ENCODE measurements at places on chromosomes 1 and 21.

- no peak for DNase-seq
Observed at GRCh38 chr1:205777994-205778393, 2.7 kb upstream of the RAB29 start.

DNA sequence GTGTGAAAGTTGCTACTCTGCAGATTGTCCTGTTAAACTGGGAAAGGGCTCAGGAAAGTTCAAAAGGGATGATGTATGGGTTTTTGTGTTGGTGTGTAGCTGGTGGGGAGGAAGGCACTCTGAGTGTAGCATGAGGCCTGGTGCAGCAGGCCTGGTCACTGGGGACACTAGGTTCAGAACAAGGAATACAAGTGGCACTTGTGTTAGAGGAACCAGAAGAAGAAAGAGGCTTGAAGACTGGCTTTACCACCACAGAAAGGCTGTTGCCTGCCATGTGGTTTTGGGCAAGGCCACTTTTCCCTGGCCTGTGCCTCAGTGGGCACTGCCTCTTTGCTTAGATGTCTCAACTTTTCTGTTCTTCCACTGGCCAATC is 122.8 kb downstream of the NOS1AP start:
- DNase-seq, result no peak

- DNase-seq, result no peak
Observed at GRCh38 chr1:164842870-164843269, 283.9 kb downstream of the PBX1 start.

DNA sequence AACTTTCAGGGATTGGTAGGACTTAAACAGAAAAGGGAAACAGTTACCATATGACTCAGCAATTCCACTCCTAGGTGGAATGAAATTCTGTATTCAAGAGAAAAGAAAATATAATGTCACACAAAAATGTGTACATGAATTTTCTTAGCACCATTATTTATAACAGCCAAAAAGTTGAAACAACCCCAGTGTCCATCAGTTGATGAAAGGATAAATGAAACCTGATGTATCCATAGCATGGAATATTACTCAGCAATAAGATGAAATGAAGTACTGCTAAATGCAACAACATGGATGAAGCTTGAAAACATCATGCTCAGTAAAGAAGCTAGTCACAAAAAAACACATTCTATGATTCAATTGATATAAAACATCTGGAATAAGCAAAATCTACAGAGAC is 15.5 kb downstream of the EEIG2 start:
- peak; percentile 71 for DNase-seq

DNA sequence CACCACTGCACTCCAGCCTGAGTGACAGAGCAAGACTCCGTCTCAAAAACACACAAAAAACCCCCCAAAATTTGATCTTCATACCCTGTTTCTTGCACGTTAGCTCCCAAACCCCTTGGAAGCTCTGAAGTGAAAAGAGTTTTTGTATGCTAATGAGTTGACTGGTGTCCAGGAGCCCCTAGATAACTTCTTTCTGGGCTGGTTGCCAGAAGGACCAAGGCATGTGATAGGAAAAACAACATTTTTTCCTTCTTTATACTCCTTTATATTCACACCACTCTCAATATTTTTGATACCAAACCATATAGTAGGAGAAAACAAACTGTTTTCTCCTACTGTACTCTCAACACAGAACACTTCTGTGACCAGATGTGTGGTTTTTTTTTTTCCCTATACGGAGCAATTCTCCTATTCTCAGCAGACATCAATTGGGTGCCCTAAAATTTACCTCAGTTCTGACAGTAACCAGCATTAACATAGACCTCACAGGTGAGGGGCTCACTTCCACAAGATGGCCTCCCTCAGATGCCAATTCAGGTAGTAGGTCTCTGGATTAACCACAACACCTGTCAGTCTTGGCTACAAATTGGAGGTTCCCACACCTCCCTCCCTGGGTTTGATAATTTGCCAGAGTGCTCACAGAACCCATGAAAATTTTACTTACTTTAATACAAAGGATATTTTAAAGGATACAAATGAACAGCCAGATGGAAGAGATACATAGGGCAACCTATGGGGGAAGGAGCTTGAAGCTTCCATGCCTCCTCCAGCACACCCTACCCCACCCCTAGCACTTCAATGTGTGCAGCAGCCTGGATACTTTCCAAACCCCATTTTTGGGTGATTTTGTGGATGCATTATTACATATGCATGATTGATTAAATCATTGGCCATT is 25.6 kb downstream of the ZYG11B start:
- DNase-seq, result peak; percentile 8

DNA sequence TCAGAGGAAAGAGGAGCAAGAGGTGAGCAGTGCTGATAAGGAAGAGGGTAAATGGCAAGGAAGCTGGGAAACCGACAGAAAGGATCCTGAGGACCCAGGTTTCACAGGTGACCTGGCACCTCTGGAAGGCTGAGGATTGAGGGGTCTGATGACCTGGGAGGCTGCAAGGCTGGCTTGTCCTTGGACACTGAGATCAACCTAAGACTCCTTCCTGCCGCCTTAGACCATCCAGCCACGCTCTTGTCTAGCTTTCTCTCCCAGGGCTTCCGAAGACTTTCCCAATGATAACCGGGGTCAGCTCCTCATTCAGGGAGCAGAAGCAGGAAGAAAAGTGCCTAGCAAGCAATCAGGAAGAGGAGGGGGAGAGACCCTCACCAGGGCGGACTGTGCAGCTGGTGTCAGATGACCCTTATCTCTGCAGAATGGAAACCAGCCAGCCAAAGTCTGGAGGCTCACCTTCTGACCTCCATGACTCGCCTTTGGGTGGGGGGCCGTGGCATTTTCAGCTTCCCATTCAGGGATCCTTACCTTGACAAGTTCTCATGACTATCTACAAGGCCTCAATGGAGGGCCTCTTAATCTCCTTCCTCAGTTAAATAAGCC is 77.7 kb downstream of the CAPZB start:
- no peak for DNase-seq

- no peak for DNase-seq
Observed at GRCh38 chr1:155241841-155242264, 13.4 kb downstream of the ENTREP3 start.

DNA sequence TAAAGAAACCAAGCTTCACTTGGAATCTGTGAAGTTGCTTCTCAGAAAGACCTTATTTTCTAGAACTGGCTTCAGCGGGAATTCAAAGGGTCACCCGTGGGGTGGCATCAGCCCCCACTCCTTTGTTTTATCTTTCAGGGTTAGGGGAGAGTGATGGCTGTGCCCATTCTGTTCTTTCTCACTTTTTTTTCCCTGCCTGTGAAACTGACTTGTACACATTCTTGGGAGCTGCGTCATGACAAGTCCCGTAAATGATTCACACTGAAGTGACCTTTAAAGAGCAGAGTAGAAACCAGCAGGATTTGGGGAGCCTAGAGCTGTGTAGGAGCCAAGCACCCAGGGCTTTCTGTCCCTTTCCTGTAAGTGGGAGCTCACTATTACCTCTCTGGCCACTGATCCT is 43.8 kb downstream of the SLC44A3 start:
- peak; percentile 78 for DNase-seq

- DNase-seq, result no peak
Observed at GRCh38 chr21:45412909-45413611, 8.1 kb downstream of the COL18A1 start.

DNA sequence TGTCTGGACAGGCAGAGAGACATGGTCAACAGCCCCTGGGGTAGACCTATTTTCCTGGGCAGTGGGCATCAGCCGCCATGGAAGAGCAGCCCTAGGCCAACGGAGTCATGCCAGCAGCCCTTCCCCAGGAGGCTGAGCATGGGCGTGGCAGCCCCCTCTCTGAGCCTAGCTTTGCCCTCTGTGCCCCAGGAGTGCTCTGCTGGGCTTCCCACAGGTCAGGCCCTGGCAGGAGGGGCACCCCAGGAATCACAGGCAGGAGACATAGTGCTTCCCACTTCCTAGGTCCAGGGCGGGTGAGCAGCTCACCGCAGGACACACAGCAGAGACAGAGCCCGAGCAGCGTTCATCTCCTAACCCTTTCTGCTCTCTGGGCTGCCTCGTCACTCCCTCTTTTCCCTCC is 132.8 kb downstream of the GLIS1 start:
- DNase-seq, result no peak

- DNase-seq, result no peak
Observed at GRCh38 chr1:100575406-100575805, 37.5 kb downstream of the GPR88 start.

DNA sequence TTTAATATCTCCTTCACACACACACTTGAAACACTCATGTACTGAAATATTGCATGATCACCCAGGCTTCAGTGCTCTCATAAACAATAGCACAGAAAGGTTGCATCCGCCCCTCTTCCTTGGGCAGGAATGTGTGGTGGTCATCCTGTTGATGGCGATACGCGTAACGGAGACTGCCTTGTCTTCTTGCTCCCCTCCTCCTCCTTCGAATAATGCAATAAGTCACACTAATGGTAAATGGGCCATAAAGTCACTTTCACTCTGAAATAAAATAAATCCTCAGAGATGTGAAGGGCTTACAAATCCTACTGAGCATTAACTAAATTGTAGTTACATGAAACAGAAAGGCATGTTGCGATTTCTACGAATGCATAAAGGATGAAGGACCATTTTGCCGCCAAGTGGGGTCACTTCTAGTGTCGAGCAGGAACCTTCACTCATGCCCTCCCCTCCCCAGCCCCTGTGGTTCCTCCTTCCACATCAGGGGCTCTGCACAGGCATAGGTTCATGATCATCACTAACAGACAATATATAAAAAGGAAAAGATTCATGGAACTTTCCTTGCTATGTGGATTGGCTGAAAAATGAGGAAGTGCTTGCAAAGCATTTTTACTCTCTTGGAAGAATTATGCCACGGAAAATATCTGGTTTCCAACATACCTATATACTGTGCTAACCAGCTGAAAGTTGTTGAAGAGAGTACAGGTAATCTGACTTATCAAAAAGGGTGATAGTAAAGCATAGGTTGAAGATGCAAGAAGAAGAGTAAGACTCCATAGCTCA is 1.2 kb upstream of the PGBD5 start:
- DNase-seq, result no peak

DNA sequence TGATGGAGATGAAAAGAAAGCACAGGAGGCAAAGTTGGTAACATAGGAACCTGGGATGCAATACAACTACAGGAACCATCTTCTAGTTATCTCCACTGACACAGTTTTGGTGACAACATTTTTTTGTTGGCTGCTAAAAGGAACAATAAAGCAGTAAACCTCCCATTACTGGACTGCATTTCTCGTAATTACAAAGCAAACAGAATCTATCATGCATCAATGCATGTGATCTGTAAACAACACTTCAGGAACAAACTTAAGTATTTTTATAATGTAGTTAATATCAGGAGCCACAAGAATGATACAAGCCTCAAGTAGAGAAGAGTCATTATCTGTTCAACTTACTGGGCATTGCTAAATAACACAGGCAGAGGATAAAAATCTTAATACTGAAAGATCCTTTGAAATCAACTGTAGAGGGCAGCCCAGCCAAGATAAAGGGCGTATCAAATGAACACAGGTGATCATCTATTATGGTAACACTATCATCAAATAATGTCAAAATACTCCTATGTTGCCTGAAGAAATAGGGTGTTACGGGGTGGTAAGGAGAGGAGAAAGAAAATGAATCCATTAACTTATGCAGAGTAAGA is 193.3 kb downstream of the EIF4G3 start:
- no peak for DNase-seq

DNA sequence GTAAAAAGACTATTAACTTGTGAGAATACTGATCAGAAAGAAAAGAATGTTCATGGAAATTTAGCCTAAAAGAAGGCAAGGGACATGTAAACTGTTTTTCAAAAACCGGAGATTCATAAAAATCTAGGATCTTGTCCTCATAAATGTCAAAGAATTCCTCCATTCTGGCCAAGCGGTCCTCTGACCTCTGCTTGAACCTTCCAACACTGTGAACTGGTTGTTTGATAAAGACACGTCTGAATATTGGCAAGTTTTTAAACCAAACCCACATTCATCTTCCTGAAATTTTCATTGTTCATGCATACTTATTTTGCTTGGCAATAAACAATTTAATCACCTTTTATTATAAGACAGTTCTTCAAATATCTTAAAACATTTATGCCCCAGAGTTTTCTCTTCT is 19.8 kb downstream of the ASPM start:
- no peak for DNase-seq
